Hepatocyte (in vitro differentiated cells): ENCODE measurements at places on chromosomes 1 and 21.

DNA sequence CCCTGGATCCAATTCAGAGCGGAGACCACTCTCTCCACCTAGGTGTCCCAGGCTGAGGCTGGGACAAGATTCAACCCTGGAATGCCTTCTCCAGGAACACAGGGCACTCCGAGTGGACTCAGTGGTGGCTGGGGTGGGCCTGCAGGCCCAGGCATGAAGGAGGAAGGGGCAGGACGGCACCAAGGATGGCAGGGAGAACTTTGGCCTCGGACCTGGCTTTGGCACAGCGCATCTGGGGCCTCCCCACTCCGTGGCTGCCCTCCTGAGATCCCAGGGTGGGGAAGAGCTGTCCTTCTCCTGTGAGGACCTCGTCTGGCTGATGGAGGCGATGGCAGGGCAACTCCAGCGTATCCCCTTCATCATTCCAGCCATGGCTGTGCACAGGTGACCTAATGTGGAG is 35.6 kb downstream of the DHCR24 start:
- DNase-seq = no peak

- DNase-seq = peak; percentile 63
These were observed 876 bp downstream of the RAB29 start for GRCh38 chr1:205774198-205775014.

DNA sequence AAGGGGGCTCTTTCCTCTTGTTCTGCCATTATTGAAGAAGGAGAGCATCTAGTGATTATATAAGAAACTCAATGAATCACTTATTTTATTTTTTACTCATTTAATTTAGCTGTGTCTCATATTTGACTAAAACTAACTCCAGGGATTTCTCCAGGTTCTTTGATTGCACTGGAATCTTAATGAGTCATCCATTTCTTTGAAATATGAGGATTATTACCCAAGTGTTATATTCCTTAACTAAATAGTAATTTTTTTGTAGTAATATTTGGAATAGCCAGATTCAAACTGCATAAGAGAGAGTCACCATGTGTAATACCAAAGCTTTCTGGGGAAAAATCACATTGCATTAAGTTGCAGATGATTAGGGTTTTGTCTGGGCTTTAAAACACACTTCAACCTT is 59.5 kb downstream of the NTMT2 start:
- no peak for DNase-seq

GRCh38 chr1:91022518-91022929 is 689 bp upstream of the ZNF644 start:
- DNase-seq = no peak

DNA sequence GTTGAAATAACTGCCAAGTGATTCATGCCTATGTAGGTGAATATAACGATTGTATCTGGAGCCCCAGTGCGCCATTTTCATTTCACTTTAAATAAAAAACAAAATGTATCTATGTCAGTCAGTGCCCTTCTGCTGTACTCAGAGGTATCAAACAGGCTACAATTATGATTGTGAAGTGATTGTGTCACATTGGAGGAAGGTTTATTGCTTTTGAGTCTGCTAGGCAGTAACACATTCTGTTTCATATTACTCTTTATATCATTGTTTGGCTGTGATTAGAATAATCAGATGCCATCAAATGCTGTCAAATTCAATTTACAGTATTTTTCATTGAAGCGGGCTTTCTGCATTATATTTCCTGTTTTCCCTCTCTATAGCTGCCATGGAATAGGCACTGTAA is 171.9 kb downstream of the KCTD3 start:
- DNase-seq = no peak

- DNase-seq = no peak
These were observed 37.4 kb downstream of the LAMC2 start for GRCh38 chr1:183223467-183223866.

GRCh38 chr21:36926989-36927718 is 39.3 kb downstream of the HLCS start:
- DNase-seq = no peak

GRCh38 chr1:57024855-57025254 is 59.0 kb upstream of the C8B start:
- DNase-seq = no peak

GRCh38 chr1:161427733-161428516 is 60.2 kb upstream of the CFAP126 start:
- peak; percentile 63 for DNase-seq

GRCh38 chr1:116954440-116954839 is 44.7 kb downstream of the PTGFRN start:
- no peak for DNase-seq

DNA sequence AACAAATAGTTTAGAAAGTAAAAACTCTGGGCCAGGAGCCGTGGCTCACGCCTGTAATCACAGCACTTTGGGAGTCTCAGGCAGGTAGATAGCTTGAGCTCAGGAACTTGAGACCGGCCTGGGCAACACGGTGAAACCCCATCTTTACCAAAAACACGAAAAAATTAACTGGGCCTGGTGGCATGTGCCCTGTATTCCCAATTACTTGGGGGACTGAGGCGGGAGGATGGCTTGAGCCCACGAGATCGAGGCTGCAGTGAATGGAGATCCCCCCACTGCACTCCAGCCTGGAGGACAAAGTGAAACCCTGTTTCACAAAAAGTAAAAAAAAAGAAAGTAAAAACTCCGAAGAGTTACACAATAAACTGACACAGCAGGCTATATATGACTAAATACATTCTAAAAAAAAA is 10.6 kb downstream of the CEP170 start:
- DNase-seq = no peak

GRCh38 chr1:220786337-220787068 is at the start of gene MTARC1:
Gene MTARC1, plus strand, starts transcription at chr1:220786913. Its CDS starts 32 bp downstream, at chr1:220786945.
- peak; percentile 74 for DNase-seq

GRCh38 chr1:10459184-10459583 is 9.4 kb downstream of the CORT start:
- peak; percentile 77 for DNase-seq
